ENCODE measurements at places on chromosomes 3 and 15. TPM values are rescaled to one million over a fixed set of nuclear protein-coding genes. Genes with fewer than 3 reads are reported as not detected.

Gene DISP2
- 0.20 TPM for total RNA-seq

Gene PLA2G4E
- total RNA-seq = not detected

DNA sequence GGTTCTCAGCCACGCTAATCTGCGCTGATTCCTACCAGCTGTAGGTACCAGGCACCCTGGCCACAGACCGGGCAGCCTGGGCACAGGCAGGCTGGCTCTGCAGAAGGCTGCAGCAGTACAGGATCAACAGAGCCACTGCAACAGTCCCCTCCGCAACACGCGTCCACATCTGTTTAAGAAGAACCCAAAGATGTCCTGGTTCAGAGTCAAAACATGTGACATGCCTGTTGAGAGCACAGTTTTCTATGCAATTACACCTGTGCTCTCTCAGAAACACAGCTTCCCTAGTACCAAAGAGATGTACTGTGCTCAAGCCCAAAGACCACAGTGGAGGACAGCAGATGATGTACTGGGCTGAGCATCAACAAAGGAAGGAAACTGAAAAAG, 18.8 kb downstream of the LRIG1 start:
- H3K27me3 ChIP-seq = no peaks in the 10 kb centered on the region
- no peak overlapping the region for H3K4me3 ChIP-seq
- DNase-seq = no peak
- no peaks in the 10 kb centered on the region for H3K36me3 ChIP-seq
- H3K4me1 ChIP-seq = peaks cover 99% of the 10 kb centered on the region

Gene CMTM8
- 17.9 TPM for total RNA-seq

- no peak overlapping the region for H3K27ac ChIP-seq
- no peaks in the 10 kb centered on the region for H3K36me3 ChIP-seq
- H3K4me3 ChIP-seq = no peak overlapping the region
- H3K27me3 ChIP-seq = no peaks in the 10 kb centered on the region
- H3K4me1 ChIP-seq = no peaks in the 10 kb centered on the region
- DNase-seq = no peak
Measured at GRCh38 chr15:38609097-38609738, 44.6 kb upstream of the RASGRP1 start.

- H3K27me3 ChIP-seq = no peaks in the 10 kb centered on the region
- no peak overlapping the region for H3K4me3 ChIP-seq
- H3K27ac ChIP-seq = no peak overlapping the region
- H3K4me1 ChIP-seq = peaks cover 3% of the 10 kb centered on the region
Measured at GRCh38 chr15:57038040-57038439, 119.6 kb downstream of the TCF12 start.

DNA sequence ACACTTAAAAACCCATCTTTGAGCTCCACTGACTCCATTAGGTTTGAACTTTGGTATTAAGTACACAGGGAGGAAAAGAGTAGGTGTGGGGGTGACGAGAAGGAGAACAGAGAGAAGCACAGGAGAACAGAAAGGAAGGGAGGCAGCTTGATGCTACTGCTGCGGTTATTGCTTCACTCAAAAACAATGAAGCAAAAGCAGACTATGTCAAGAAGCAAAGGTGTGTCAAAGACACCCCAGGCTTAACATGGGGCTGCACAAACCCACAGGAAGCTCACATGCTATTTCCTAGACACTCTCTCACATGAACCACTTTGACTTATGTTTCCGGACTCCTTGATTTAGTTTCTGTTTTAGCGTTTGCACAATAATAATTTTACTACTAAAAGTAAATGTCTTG, 961.0 kb upstream of the CFAP20DC start:
- no peaks in the 10 kb centered on the region for H3K4me1 ChIP-seq
- no peak overlapping the region for H3K27ac ChIP-seq
- no peak overlapping the region for H3K4me3 ChIP-seq
- H3K36me3 ChIP-seq = no peaks in the 10 kb centered on the region
- DNase-seq = no peak

- peaks cover 16% of the 10 kb centered on the region for H3K4me1 ChIP-seq
- no peaks in the 10 kb centered on the region for H3K27me3 ChIP-seq
- peak overlapping the region; percentile 45 for H3K4me3 ChIP-seq
- peak overlapping the region; percentile 99 for H3K27ac ChIP-seq
- no peaks in the 10 kb centered on the region for H3K36me3 ChIP-seq
- no peak for DNase-seq
Measured at GRCh38 chr3:136197159-136197793, 1.1 kb upstream of the MSL2 start.

Gene ALDH1A2
- 3.9 TPM for total RNA-seq

DNA sequence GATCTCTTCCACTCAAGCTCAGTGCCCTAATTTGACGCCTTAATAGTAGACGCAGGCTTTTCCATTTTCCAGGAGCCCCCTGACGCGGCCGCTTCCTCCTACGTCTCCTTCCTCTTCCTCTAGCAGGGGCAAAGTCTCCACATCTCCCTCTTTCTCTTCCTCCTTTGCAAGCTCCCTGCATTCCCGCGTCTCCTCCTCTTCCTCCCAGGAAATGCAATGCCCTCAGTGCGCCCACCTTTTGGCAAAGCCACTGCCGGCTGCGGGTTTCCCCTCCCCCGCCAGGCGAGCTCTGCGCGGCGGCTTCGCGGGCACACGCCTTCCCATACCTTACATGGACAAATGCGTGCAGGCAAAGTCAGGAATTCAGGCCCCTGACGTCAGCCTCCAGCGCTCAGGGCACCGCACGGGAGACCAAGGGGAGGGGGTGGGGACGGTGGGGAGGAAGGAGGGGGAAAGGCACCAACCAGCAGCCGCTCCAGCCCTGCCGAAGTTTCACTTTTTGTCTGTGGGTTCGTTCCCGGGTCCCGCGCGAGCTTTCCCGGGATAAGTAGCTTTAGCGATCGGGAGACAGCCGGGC, 432 bp upstream of the LPP start:
- no peak for DNase-seq
- no peaks in the 10 kb centered on the region for H3K36me3 ChIP-seq
- H3K27me3 ChIP-seq = no peaks in the 10 kb centered on the region
- peaks cover 17% of the 10 kb centered on the region for H3K4me1 ChIP-seq
- H3K4me3 ChIP-seq = peak overlapping the region; percentile 76

DNA sequence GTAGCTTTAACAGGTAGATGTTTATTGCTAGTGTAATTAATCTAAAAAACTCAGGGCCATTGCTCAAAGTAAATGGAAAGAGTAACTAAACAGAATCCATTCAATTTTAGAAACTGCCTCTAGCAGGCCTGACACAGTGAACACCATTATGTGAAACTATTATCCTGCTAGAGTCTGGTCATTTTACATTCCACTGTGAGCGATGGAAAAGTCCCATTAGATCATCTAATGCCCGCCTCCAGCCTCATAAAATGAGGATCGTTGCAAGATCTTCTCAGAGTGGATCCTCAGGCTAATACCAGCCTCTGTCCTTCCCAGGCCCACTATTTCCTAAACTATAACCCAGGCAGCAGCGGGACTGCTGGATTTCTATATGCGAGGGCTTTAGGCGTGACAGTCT, 107.7 kb downstream of the WDR76 start:
- DNase-seq = no peak
- H3K36me3 ChIP-seq = no peaks in the 10 kb centered on the region
- no peaks in the 10 kb centered on the region for H3K4me1 ChIP-seq
- H3K27ac ChIP-seq = no peak overlapping the region
- H3K27me3 ChIP-seq = no peaks in the 10 kb centered on the region
- no peak overlapping the region for H3K4me3 ChIP-seq

GRCh38 chr3:148953094-148953493, 38.2 kb upstream of the GYG1 start:
- H3K36me3 ChIP-seq = no peaks in the 10 kb centered on the region
- H3K27me3 ChIP-seq = no peaks in the 10 kb centered on the region
- no peak overlapping the region for H3K27ac ChIP-seq
- no peak for DNase-seq
- H3K4me3 ChIP-seq = no peak overlapping the region

Gene CISH
- 11.0 TPM for total RNA-seq
